Renal cortical epithelial cell (primary cell): ENCODE measurements at places on chromosomes 3 and 15. TPM values are rescaled to one million over a fixed set of nuclear protein-coding genes. Genes with fewer than 3 reads are reported as not detected.

- DNase-seq = no peak
These were observed 111.8 kb upstream of the LYSMD4 start for GRCh38 chr15:99845009-99845408.

- DNase-seq = no peak
These were observed 112.3 kb downstream of the RORA start for GRCh38 chr15:61116825-61117224.

- DNase-seq = no peak
These were observed 160.1 kb downstream of the ARRDC4 start for GRCh38 chr15:98120561-98120960.

- DNase-seq = no peak
These were observed 33.3 kb downstream of the LIPC start for GRCh38 chr15:58465070-58465469.

The SLC9C1 gene
- total RNA-seq = 0.25 and 1.7 TPM in 2 replicates

The GOLGA6A gene
- 0.05 TPM in 1 of 2 replicates, not detected in the other for total RNA-seq
